Posterior cingulate gyrus (tissue), 11 donors: ENCODE measurements at places on chromosomes 12 and 14.

GRCh38 chr12:26963413-26963812 lies 25.1 kb downstream of the FGFR1OP2 start:
- no peak for DNase-seq

- DNase-seq: no peak
These were observed 118.5 kb upstream of the C14orf180 start for GRCh38 chr14:104460791-104461651.

GRCh38 chr14:54783660-54784015 lies 119.0 kb downstream of the GCH1 start:
- no peak for DNase-seq

DNA sequence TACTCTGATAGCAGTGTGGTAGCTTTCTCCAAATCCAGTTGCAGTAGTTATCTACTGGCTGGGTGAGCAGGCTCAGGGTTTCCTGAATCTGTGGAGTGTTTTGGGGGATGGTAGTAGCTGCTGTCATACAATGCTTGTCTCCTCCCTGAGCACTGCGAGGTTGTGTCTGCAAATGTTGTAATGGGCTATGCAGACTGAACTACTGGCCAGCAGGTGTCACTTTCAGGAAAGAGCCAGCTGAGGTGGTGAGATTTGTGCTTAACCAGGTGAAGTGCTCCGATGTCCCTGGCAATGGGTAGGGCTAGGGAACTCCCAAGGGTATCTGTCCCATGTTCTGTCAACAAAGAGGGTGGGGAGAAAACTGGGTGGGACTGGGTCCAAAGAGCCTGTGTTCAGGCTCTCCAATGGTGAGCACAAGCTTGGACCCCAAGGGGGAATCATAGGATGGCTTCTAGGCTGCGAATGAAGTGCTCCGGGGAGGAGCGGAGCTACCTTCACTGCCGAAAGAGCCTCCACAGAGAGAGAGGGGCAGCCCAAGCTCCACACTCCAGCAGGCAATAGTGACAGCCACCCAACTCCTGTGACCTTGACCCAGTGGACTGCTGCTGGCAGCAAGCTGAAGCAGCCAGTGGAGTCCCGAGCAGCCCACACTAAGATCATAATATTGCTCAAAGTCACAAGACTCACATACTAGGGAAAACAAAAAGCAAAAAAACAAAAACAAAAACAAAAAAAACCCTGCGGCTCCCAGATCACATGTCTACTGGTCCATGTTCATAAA lies 1324.0 kb upstream of the USP15 start:
- no peak for DNase-seq

DNA sequence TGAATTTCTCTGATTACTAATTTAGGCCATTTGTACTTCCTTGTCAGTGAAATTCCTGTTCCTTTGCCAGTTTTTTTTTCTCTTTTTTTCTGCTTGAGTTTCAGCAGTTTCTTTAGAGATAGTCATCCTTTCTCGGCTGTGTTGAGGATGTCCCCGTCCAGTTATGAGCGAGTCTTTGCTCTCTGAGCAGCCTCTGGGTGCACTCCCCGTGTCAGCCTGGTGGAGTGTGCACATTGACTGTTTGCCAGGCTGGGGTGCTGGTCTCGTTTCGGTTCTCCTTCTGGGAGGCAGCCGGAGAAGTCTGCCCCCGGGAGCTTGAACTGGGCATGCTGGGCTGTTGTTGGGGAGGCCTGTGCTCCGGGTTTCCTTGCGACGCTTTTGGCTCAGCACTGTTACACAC lies 3.0 kb downstream of the PACS2 start:
- no peak for DNase-seq

DNA sequence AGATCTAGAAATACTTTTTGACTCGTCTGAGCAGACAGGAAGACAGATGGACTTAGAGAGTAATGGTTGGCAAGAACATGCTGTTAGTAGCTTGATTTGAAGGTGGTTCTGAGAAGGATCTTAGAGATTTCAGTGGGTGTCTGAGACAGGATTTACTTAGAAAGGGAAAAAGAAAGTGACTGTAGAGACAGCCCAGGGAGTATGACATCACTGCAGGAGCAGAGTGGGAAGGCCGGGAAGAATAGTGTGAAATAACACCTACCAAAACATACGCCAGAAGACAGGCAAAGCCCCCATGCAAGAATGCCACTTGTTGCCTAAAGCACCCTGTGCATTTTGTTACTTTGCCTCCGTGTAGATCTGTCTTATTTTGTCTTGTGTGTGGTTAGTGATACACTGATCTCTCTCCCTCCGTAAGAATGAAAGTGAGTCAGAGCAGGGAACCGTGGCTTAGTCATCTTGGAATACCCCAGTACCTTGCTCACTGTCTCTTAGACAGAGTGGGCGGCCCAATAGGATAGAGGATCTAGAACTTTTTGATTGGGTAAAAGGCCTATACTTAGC lies 161.3 kb upstream of the IFNG-AS1 start:
- no peak for DNase-seq

DNA sequence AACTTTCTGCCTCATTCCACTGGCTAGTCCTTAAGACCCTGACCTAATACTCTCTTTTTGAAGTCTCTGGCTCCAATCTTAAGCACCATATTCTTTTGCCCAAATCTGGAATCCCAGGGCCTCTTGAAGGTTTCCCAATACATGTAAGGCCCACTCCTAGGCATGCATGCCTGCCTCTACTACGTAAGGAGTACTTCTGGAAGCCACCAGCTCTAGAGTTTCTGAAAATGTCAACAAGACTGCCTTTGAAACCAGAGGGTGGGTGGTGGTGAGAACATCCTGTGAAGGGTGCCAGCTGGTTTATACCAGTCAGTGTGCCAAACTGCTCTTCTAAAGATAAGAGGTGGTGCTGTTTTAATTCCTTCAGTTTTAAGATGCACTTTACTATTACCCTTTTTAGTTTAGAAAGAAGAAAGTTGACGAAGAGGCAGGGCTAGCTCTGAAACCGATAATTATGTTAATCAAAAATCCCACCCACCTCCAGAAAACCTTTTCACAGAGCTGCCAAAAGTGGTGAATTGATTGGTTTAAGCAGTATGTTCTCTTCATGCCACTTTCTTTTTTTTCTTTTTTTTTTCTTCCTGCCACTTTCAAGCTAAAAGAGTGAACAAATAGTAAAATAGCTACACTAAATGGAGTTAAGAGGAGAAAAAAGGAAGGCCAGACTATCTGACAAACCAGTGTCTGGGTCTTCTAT lies 8.7 kb upstream of the WDR89 start:
- no peak for DNase-seq

DNA sequence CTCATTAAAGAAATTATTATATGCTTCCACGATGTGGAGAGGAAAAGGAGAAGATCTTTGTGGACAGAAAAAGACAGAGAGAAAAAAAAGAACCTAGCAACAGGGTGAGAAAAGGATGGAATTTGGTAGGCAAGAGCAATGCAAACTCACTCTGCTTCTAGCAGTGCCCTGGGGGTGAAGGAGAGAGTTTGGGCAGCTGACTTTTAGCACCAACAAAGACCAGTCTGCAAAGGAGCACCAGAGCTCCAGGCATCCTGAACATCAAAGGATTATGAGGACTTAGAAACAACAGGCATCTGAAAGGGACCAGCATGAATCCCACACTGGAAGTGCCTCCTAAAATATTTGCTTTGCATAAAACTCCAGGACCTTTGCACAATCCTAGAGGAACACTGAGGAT lies 32.8 kb upstream of the RERG start:
- DNase-seq: no peak
